ENCODE measurements at places on chromosomes 1 and 21.

- peaks cover 31% of the 10 kb centered on the region for H3K4me1 ChIP-seq
- H3K36me3 ChIP-seq: peaks cover 19% of the 10 kb centered on the region
- H3K4me3 ChIP-seq: no peak overlapping the region
- no peak overlapping the region for H3K27ac ChIP-seq
- no peak for DNase-seq
Observed at GRCh38 chr1:150065184-150065871, 2.2 kb upstream of the VPS45 start.

GRCh38 chr21:42736646-42737350, 83.4 kb downstream of the PDE9A start:
- no peaks in the 10 kb centered on the region for H3K27me3 ChIP-seq
- H3K27ac ChIP-seq: no peak overlapping the region
- peaks cover 37% of the 10 kb centered on the region for H3K4me1 ChIP-seq
- H3K36me3 ChIP-seq: no peaks in the 10 kb centered on the region

DNA sequence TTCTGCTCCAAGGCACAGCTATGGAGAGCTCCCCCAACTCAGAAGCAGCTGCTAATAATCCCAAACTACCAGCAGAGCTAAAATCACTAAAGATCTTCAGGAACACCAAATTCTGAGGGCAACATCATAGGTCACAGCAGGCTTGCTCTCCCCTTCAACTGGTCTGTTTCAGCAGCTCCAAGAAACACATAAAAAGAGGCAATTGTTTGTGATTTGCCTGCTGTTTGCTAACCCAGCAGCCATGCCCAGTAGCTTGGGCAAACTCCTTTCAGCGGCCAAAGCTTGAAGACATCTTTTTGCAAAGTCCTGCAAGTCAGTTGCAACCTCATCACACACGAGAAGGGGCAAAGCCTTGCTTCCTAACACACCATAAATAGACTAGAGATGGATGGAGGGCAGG, 8.9 kb downstream of the ERI3 start:
- no peak overlapping the region for H3K27ac ChIP-seq
- no peak for DNase-seq
- no peak overlapping the region for H3K4me3 ChIP-seq
- H3K27me3 ChIP-seq: no peaks in the 10 kb centered on the region

- H3K36me3 ChIP-seq: peaks cover 52% of the 10 kb centered on the region
- H3K4me3 ChIP-seq: no peak overlapping the region
- DNase-seq: no peak
- H3K27ac ChIP-seq: peak overlapping the region; percentile 73
Observed at GRCh38 chr21:42374864-42375499, 8.6 kb upstream of the TFF1 start.

DNA sequence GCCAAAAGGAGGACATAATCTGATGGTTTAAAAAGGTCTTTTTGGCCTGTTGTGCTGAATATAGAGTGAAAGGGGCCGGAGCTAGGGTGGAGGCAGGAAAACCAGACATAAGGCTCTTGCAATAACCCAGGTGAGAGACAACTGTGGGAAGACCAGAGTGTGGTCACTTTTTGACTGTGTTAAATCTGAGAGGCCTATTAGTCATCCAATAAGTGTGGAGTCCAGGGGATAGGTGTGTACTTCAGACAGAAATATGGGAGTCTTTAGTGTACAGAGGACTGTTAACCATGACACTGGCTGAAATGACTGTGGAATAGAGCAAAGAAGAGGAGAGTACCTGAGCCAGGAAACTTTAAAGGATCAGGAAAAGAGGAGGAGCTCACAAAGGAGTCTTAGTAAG, 89.3 kb downstream of the VAV3 start:
- no peak overlapping the region for H3K4me3 ChIP-seq
- peaks cover 18% of the 10 kb centered on the region for H3K36me3 ChIP-seq
- no peaks in the 10 kb centered on the region for H3K27me3 ChIP-seq

- H3K4me1 ChIP-seq: peaks cover 1% of the 10 kb centered on the region
- H3K36me3 ChIP-seq: no peaks in the 10 kb centered on the region
- no peak overlapping the region for H3K27ac ChIP-seq
- peaks cover 4% of the 10 kb centered on the region for H3K27me3 ChIP-seq
- H3K4me3 ChIP-seq: no peak overlapping the region
Observed at GRCh38 chr21:38356883-38357625, 100.3 kb downstream of the KCNJ15 start.

GRCh38 chr1:24190983-24191461, 3.9 kb upstream of the IFNLR1 start:
- H3K36me3 ChIP-seq: peaks cover 10% of the 10 kb centered on the region
- H3K27me3 ChIP-seq: no peaks in the 10 kb centered on the region
- peak overlapping the region; percentile 80 for H3K27ac ChIP-seq
- H3K4me1 ChIP-seq: peaks cover 72% of the 10 kb centered on the region
- no peak for DNase-seq
- no peak overlapping the region for H3K4me3 ChIP-seq

DNA sequence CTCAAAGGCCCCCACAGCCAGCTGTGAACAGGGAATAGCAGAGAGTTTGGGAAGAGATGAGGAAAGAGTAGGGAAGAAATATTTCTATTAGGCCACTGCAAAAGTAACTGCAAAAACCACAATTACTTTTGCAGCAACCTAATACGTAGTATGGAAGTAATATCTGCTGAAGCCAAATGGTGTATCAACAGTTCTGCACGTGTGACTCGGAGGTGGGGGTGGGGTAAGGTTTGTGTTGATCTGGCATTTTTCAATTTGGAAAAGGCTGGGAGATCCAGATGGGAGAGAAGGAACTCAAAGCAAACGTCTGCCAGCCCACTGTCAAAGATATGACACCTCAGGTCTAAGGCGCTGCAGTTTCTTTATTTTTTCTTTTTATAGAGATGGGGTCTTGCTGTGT, 11.1 kb upstream of the ZNF436 start:
- no peaks in the 10 kb centered on the region for H3K4me1 ChIP-seq
- no peak overlapping the region for H3K27ac ChIP-seq
- no peaks in the 10 kb centered on the region for H3K36me3 ChIP-seq
- H3K27me3 ChIP-seq: no peaks in the 10 kb centered on the region
- no peak for DNase-seq
- no peak overlapping the region for H3K4me3 ChIP-seq

DNA sequence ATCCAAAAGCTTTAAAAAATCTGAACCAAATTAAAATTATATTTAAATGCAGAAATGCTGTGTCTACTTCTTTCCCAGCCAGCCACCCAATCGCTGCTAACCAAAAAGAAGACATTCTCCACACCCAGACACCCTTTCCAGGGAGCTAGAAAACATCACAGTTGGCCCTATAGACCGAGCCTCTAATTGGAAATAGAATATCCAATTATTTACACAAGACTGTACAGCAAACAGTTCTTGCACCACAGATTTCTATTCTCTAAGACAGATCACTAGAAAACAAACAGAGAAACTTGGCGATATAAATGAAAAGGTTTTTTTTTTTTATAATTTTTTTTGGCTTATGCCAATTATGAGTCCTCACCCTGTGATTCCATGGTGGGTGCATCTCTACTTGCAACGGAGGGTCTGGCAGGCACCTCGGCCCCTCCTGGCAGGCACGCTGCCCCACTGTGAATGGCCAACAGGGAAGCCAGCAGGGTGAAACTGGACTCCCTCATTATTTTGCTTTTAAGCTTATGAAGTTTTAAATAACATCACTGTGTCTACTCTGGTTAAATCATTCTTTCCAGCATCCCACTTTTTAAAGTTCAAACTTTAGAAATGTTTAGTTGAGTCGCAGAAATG, 29.2 kb downstream of the BCAR3 start:
- no peak overlapping the region for H3K27ac ChIP-seq
- no peak for DNase-seq
- peaks cover 8% of the 10 kb centered on the region for H3K27me3 ChIP-seq
- no peak overlapping the region for H3K4me3 ChIP-seq

DNA sequence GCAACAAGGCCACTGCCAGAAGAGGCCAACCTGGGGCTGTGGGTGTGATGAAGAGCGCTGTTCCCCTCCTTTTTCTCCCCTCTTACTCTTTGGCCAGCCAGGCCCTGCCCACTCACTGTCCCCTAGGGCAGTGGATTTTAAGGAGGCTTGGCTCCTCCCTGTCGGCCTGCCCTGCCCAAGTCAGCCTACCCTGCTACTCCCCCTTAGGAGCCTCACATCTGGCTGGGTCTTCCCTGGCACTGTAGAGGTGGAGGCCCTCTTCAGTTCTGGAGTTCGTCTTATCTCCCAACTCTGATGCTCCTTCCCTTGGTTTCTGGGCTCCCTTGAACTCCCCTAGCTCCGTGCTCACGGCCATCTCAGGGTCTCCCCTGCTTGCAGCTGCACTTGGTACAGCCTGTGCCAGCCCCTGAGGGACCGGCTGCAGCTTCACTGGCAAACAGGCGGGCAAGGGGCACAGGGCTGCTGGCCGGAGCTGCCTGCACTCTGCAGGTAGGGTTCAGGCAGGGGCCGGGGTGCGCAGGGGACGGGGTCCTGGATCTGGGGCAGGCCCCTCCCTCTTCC, 4.0 kb downstream of the AMPD2 start:
- no peak for DNase-seq
- peak overlapping the region; percentile 25 for H3K27ac ChIP-seq
- peak overlapping the region; percentile 59 for H3K4me3 ChIP-seq
- peaks cover 14% of the 10 kb centered on the region for H3K36me3 ChIP-seq
- H3K4me1 ChIP-seq: peaks cover 31% of the 10 kb centered on the region

GRCh38 chr1:9990944-9991343, 6.1 kb upstream of the RBP7 start:
- peaks cover 5% of the 10 kb centered on the region for H3K27me3 ChIP-seq
- DNase-seq: no peak
- no peak overlapping the region for H3K27ac ChIP-seq
- H3K4me1 ChIP-seq: no peaks in the 10 kb centered on the region
- H3K4me3 ChIP-seq: no peak overlapping the region

- H3K36me3 ChIP-seq: no peaks in the 10 kb centered on the region
- peaks cover 62% of the 10 kb centered on the region for H3K27me3 ChIP-seq
- H3K4me3 ChIP-seq: no peak overlapping the region
Observed at GRCh38 chr21:32957545-32957944, 68.2 kb upstream of the OLIG2 start.

GRCh38 chr1:19072285-19072981, 116.0 kb upstream of the IFFO2 start:
- H3K4me1 ChIP-seq: peaks cover 33% of the 10 kb centered on the region
- H3K4me3 ChIP-seq: no peak overlapping the region
- H3K27me3 ChIP-seq: peaks cover 6% of the 10 kb centered on the region
- no peak for DNase-seq

DNA sequence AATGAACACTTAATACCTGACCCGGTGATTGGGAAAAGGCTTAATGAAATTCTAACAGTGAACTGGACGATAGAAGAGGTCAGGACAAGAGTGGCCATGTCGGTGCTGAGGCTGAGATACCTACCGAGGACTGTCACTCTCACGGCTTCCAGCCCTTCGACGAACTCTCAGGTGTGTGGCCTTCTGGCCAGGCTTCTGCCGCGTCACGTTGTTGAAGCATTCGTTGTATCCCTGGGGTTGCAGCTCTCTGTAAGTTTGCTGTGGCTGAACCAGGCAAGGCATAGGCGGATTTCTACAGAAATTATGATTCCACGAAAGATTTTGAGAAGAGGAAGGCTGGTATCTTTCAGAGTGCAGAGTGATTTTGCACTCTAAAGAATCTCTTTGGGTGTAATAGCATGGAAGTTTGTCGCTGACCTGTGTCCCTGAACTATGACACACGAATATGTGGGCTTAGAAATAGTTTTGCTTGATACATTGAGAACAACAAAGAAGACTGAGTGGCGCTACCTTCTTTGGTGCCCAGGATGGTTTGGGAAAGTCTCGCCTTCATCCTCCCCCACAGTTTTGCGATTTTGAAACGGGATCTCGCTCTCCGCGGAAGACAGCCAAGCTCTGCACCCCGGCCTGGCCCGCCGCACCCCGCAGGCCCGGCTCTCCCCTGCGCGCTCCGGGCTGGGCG, 403 bp upstream of the EPHX4 start:
- no peak overlapping the region for H3K27ac ChIP-seq
- no peak for DNase-seq
- peak overlapping the region; percentile 68 for H3K4me3 ChIP-seq
- H3K4me1 ChIP-seq: peaks cover 16% of the 10 kb centered on the region

GRCh38 chr1:2555634-2556276, 416 bp upstream of the TNFRSF14 start:
- peak overlapping the region; percentile 99 for H3K27ac ChIP-seq
- DNase-seq: peak; percentile 86
- peak overlapping the region; percentile 96 for H3K4me3 ChIP-seq
- peaks cover 7% of the 10 kb centered on the region for H3K36me3 ChIP-seq
- H3K4me1 ChIP-seq: peaks cover 24% of the 10 kb centered on the region
- H3K27me3 ChIP-seq: no peaks in the 10 kb centered on the region

DNA sequence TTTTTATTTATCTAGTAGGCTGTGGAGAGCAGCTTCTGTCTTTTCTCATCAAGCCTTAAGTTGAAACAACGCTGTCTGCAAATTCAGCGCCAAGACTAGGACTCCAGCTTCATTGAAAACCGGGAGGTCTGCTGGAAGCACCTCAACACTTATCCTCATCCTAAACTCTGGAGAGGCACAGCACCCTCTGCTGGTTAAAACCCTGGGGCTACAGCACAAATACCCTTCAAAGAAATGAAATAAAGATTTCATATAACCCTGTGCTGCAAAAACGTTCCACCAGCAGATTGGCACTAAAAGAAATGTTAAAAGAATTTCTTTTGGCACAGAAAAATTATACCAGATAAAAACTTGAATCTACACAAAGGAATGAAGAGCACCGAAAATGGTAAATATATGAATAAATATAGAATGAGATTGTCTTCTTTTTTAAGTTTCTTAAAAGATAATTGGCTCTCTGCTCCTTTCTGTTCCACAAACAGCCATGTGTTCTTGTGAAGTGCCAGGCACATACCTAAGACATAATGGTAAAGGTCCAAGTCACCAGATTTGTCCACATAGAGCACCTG, 227.7 kb upstream of the SAMSN1 start:
- H3K27me3 ChIP-seq: peaks cover 8% of the 10 kb centered on the region
- no peak overlapping the region for H3K27ac ChIP-seq
- peak; percentile 36 for DNase-seq
- H3K4me1 ChIP-seq: no peaks in the 10 kb centered on the region

- peaks cover 3% of the 10 kb centered on the region for H3K27me3 ChIP-seq
- H3K27ac ChIP-seq: no peak overlapping the region
- no peak overlapping the region for H3K4me3 ChIP-seq
- no peaks in the 10 kb centered on the region for H3K36me3 ChIP-seq
- no peaks in the 10 kb centered on the region for H3K4me1 ChIP-seq
Observed at GRCh38 chr1:55860326-55860725, 645.2 kb upstream of the USP24 start.

- no peak for DNase-seq
- no peak overlapping the region for H3K27ac ChIP-seq
- no peaks in the 10 kb centered on the region for H3K27me3 ChIP-seq
- peak overlapping the region; percentile 73 for H3K4me3 ChIP-seq
- no peaks in the 10 kb centered on the region for H3K36me3 ChIP-seq
Observed at GRCh38 chr1:200739702-200740570, 1.2 kb downstream of the CAMSAP2 start.

- H3K27me3 ChIP-seq: no peaks in the 10 kb centered on the region
- H3K4me3 ChIP-seq: no peak overlapping the region
- peaks cover 25% of the 10 kb centered on the region for H3K36me3 ChIP-seq
- H3K27ac ChIP-seq: peak overlapping the region; percentile 71
Observed at GRCh38 chr1:19455353-19455752, 30.0 kb downstream of the CAPZB start.

GRCh38 chr1:231467986-231468385, 45.9 kb upstream of the EGLN1 start:
- H3K4me3 ChIP-seq: no peak overlapping the region
- H3K4me1 ChIP-seq: peaks cover 16% of the 10 kb centered on the region
- DNase-seq: no peak
- H3K27ac ChIP-seq: no peak overlapping the region
- H3K27me3 ChIP-seq: peaks cover 50% of the 10 kb centered on the region
- peaks cover 10% of the 10 kb centered on the region for H3K36me3 ChIP-seq

All from activated naive CD8-positive, alpha-beta T cell treated with anti-CD3 and anti-CD28 coated beads for 36 hours (primary cell).